Stimulated activated CD8-positive, alpha-beta memory T cell treated with anti-CD3 and anti-CD28 coated beads, Interleukin-7, amount 100 ng/mL, for 1 hour (primary cell): ENCODE measurements at places on chromosomes 13 and 19.

DNA sequence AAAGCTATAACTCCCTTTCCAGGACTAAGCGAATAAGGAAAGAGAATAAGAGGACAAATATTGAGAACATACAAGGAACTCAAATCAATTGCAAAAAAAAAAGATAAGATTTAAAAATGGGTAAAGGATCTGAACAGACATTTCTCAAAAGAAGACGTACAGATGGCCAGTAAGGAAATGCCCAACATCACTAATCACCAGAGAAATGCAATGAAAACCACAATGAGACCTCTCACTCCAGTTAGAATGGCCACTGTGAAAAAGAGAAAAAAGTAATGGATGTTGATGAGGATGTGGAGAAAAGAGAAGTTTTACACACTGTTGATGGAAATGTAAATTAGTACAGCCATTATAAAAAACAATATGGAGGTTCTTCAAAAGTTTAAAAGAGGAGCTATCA, 63.8 kb downstream of the VWA8 start:
- DNase-seq, result no peak

DNA sequence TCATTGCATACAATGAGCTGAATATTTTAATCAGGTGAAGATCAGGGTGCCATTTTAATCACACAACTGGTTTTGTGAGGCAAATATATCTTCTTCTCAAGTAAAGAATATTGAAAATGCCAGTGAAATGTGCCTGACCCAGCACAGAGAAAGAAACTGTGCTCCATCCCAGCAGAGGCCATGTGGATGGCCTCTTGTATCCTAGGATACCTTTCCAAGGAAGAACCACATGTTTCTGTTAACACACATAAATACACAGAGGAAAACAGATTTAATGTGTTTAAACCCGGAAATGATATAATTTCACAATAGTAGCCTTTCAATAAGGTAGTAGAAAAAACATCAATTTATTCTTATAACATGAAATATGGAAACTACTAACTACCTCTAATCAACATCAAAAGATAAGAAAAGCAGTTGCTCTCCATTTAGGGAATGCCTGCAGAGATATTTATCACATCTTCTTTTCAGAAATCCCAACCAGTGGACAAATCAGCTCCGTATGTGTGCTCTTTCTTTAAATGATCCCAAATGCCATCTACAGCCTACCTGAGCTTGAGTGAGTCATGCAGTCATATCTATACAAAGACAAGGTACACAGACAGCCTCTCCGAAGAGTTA, 157.1 kb downstream of the FGF14 start:
- DNase-seq, result no peak

DNA sequence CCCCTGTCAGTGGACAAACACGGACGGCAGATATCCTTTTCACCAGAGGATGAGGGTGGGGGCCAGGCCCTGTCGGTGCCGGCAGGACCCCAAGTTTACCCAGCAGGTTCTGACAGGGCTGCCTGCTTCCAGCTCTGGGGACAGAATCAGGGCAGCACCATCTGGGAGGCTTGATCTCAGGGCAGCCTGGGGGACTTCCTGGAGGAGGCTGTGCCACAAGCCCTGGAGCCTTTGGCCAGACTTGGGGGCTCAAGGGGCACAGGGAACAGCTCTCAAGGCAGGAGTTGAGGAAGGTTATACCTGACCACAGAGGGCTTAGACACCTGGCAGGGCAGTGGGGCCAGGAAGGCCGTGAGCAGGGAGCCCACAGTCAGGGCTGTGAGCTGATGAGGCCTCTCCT, 45.2 kb downstream of the COMP start:
- DNase-seq, result no peak

- no peak for DNase-seq
These were observed 6.5 kb downstream of the TNFSF13B start for GRCh38 chr13:108276060-108276459.

DNA sequence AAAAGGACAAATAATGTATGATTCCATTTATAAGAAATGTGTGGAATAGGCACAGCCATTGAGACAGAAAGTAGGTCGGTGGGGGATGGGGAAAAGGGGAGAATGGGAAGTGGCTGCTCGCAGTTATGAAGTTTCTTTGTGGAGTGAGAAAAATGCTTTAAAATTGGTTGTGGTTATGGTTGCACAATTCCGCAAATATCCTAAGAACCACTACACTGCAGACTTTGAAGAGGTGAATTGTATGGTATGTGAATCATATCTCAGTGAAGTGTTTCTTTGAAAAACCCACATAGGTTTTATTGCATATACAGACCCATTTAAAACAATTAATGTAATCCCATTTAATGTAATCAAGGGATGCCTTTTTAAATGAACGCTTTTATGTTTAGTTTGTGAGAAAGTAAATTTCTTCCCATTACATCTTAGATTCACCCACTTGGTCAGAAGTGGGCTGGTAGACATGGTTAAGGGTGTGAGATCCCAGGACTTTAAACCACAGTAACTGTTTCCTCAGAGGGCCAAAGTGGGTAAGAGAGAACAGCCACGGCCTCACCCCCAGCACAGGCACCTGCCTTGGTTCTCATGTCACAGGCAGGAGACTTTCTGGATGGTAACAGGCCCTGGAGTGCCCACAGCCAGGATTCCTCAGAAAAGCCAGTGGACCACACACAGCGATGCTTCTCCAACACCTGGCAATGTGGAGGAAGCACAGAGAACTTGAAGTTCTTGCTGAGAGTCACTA, 119.3 kb upstream of the GJB6 start:
- DNase-seq, result no peak

DNA sequence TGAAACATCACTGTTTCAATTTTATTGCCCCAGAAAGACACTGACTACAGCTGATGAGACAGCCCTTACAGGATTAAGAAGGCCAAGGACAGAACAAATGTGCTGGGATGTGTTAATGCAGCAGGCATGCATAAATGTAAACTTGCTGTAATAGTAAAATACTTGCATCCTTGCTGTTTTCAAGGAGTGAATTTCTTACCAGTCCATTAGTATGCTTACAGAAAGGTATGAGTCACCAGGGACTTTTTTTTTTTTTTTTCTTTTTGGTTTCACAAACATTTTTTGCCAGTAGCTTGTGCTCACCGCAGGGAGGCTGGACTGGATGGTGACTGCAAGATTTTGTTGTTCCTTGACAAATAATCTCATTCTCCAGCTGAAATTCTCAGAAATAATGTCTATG, 55.1 kb downstream of the GPR180 start:
- DNase-seq, result no peak

GRCh38 chr13:45511310-45512097, 46.8 kb downstream of the COG3 start:
- no peak for DNase-seq

- DNase-seq, result no peak
These were observed 440.8 kb downstream of the TDRD3 start for GRCh38 chr13:60837806-60838205.

DNA sequence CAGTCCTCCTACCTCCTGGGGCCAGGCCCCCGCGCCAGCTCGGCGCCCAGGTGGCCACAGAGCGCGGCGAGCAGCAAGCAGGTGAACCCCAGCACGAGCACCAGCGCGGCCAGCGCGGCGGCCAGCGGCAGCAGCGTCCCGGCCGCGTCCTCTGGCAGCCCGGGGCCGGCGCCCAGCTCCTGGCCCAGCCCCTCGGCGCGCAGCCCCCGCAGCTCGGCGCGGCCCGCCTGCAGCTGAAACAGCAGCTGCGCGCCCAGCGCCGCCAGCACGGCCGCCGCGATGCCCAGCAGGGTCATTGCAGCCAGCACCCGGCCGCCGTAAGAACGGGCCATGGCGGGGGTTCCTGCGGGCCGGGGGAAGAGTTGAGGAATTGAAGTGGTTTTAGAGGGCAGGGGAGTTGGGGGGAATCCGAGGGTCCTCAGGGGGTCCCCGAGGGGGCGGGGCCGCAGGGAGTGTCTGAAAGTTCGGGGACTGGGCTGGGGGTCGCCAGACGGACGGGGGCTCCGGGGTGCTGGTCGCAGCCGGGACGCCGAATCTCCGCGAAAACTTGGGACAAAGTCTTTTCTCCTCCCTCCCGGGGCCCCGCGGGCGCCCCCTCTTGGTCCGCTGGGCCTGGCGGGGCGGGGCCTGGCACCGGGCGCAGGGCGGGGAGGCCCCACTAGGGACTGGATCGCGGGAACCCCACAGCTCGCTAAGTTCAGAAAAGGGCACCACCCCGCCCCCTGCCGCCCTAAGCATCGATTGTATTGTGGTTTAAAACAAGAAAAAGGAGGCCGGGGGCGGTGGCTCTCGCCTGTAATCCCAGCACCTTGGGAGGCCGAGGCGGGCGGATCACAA, at the start of gene TMEM221:
TSS of gene TMEM221 (minus strand) at position 538 of the 837 bp plus-strand sequence. CDS start at position 332, 206 bp downstream.
- DNase-seq, result no peak

- DNase-seq, result no peak
These were observed 18.4 kb downstream of the CPB2 start for GRCh38 chr13:46086421-46086922.

DNA sequence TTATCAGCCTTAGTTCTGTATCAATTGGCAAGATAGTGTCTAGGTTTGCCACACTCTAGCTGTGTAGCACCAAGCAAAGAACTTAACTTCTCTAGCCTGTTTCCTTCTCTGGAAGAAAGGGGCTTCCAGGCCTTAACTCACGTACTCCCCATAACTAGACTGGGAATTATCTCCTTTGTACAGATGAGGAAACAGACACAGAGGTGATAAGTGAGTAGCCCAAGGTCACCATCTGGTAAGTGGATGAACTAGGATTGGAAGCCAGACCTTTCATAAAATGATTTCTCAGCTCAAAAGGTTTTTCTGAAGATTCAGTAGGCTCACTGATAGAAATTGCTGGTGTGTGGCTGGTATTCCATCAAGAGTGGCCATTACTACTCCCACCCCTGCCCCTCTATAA, 3.1 kb downstream of the ZNF428 start:
- DNase-seq, result no peak

- no peak for DNase-seq
These were observed 245.3 kb downstream of the PCCA start for GRCh38 chr13:100334214-100334613.

DNA sequence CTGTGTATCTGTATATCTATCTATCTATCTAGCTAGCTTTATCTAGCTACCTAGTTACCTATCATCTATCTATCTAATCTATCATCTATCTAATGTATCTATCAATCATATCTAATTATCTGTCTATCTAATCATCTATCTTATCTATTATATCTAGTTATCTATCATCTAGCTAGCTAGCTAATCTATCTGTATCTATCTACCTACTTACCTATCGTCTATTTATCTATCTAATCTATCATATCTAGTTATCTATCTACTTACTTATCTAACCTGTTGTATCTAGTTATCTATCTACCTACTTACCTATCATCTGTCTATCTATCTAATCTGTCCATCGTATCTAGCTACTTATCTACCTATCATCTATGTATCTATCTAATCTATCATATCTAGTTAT, 17.9 kb downstream of the VSTM1 start:
- DNase-seq, result no peak

DNA sequence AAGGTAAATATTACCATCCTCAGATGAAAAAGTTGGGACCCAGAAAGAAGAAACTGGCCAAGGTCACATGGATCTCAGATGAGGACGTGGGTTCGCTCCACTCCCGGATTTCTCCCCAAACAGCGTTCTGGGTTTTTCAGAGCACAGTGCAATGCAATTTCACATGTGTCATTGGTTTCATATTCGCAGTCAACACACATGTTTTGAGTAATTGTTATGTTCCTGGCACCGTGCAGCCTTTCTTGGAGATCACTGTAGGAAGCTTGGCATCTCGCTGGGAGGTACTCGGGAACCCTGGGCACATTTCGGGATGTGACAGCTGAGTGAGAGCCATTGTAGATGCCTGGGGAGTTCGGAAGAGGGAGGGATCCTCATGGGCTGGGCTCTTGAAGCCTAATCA, 26.2 kb upstream of the CEBPG start:
- no peak for DNase-seq

GRCh38 chr19:36121486-36122124, 6.3 kb downstream of the TBCB start:
- DNase-seq, result no peak

GRCh38 chr13:102402290-102402689, 442 bp upstream of the FGF14 start:
- DNase-seq, result no peak

DNA sequence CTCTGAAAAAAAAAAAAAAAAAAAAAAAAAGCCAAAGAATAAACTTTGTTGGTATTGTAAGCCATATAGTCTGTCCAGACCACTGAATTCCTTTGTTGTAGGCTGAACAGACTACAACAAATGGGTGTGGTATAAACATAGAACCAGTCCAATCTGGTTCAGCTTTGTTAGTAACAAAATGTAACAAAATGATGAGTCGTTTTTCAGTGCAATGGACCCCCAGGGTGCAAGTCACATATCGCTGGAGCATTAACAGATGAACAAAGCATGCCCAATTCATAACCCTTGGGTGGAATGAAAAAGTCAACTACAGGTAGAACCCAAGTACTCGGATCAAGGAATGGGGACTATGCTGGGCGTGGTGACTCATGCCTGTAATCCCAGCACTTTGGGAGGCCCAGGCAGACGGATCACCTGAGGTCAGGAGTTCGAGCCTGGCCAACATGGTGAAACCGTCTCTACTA, 13.6 kb upstream of the FCHO1 start:
- no peak for DNase-seq

- no peak for DNase-seq
These were observed 1736.2 kb downstream of the SLITRK5 start for GRCh38 chr13:89407357-89407756.

- no peak for DNase-seq
These were observed 10.4 kb downstream of the XAB2 start for GRCh38 chr19:7618771-7619510.

DNA sequence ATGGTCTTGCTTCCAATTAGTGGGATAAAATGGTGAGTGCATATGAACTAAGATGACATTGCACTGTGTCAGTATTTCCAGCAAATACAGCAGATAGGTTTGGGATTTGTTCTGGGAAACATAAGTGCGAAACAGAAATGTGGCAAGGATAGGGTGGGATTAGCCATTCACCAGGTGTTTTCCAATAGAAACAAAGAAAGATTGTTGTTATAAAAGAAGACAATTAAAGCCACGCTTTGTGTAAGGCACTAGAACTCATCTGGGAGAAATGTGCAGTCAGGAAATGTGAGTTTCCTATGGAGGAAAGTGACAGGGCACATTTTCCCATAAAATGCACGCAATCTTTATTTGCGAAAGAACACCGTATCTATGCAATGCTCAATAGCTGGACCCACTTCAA, 1547.8 kb downstream of the EFNB2 start:
- no peak for DNase-seq

- no peak for DNase-seq
These were observed 6.0 kb upstream of the FFAR2 start for GRCh38 chr19:35442091-35442490.
